Fibroblast of skin of left biceps (primary cell): ENCODE measurements at places on chromosomes 11 and 22.
A peak's percentile ranks its signal among the peaks of the same experiment; 100 is the strongest.

- no peak for DNase-seq
Observed at GRCh38 chr11:120389693-120390584, 53.7 kb downstream of the ARHGEF12 start.

DNA sequence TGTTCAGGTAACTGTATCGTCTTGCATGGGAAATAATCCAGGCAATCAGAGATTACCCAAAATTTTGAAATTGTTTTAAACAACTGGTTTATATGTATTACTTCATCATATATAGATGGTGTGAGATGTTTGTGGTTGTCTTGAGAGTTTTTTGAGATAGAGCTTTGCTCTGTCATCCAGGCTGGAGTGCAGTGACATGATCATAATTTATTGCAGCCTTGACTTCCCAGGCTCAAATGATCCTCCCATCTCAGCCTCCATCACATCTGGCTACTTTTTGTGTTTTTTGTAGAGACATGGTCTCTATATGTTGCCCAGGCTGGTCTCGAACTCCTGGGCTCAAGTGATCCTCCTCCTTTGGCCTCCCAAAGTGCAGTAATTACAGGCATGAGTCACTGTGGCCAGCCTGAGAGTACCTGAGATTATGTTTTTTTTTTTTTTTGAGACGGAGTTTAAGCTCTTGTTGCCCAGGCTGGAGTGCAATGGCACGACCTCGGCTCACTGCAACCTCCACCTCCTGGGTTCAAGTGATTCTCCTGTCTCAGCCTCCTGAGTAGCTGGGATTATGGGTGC, 11.5 kb downstream of the CTNND1 start:
- no peak for DNase-seq

- peak; percentile 28 for DNase-seq
Observed at GRCh38 chr22:45934659-45935341, 42.2 kb downstream of the WNT7B start.

DNA sequence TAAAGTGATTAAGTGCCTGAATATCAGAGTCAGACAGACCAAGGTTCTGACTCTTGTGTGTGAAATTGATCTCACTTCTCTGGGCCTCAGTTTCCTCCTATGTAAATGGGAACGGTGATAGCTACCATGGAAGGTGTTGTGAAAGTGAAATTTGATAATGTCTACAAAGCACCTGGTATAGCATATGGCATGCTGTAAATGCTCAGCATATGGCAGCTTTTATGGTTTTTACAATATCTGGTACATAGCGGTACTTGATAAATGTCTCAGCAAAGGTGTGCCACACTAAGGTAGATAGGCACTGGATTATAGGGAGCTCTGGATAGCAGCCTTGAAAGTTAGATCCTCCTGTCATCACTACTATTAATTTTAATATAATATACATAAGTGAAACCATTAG, 19.9 kb downstream of the POU2AF2 start:
- no peak for DNase-seq

- no peak for DNase-seq
Observed at GRCh38 chr11:83951521-83951920, 665.4 kb upstream of the CCDC90B start.

- no peak for DNase-seq
Observed at GRCh38 chr11:61034111-61034510, 62.6 kb downstream of the CD6 start.

DNA sequence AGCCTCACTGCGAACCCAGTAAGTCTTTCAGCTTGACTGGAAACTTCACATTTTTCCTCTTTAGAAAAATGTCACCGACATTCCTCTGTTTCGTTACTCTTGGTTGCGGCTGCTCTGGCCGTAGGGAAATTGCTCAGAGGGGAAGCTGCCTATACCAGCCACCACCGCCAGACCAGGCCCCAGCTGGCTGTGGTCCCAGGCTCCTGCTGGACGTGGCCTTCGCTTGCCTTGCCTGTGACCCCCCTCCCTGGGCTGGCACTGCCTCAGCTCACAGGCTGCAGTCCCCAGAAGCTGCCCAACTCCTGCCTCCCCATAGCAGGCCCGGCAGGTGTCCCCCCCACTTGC, 197.8 kb downstream of the MN1 start:
- DNase-seq: no peak

GRCh38 chr11:28632338-28632737, 524.1 kb downstream of the METTL15 start:
- no peak for DNase-seq

DNA sequence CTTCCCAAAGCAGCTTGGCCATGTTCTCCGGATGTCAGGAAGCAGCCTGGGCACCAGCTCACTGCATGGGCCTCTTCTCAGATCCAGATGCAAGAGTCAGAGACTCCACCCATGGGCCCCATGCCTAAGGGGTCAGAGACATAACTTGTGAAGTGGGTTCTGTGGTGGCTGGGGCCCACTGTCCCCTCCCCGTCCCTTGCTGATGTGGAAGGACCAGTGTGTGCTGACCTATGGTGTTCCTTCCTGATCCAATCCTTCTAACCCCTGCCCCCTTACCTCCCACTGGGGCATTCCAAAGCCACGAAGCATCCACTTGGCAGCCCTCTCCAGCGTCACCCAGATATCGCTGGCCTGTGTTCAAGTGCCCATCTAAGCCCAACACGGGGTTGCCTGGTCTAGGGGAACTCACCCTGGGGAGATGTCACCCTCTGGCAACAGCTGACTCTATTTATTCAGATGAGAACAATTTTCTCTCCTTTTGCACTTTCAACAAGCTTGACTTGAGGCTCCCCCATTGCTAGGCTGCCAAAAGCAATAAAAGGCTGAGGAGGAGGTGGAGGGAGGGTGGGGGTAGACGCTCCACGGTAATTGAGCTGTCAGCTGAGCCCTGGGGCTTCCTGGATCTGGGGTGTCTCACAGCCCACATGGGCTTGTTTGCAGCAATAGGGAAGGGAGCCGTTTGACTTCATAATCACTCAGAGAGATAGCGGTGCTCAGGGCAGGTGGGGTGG, 158.5 kb downstream of the ADAMTS15 start:
- DNase-seq: peak; percentile 49

GRCh38 chr22:30615543-30615954, 8.6 kb downstream of the TCN2 start:
- no peak for DNase-seq

GRCh38 chr11:27196203-27196897, 155.7 kb downstream of the BBOX1 start:
- peak; percentile 55 for DNase-seq

DNA sequence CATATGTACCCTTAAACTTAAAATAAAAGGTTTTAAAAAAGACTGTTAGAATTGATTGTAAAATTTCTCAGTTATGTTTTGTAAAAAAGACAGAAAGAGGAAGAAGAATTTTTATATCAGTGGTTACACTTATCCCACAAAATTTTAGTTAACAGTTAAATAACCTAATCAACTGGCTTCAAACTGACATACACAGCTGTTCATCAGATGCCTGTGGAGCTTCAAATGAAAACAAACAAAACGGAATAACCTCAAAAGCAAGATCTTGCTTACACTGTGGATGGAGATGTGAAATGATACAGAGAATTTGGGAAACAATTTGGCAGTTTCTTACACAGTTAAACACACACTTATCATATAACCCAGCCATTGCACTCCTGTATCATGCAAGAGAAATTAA, 521.0 kb downstream of the ETS1 start:
- DNase-seq: no peak

DNA sequence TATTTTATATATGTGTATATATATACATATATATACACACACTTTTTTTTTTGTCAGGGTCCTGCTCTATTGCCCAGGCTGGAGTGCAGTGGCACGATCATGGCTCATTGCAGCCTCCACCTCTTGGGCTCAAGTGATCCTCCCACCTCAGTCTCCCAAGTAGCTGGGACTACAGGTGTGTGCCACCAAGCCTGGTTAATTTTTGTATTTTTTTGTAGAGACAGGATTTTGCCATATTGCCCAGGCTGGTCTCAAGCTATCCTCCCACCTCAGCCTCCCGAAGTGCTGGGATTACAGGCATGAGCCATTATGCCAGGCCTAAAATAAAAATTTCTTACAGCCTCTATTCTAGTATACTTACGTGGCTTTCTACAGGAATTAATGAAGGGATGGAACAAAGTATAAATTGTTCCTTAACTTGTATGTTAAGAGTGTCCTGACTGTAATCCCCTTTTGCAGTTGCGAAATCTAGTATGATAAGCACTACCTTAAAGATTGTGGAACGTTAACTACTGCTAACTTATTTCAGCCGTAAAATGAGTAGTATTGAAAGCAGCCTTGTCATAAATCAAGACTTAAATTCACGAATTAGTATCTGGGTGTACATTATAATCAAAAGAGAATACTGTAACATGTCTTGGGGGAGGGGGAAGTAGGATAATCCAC, 2.1 kb downstream of the TRAF6 start:
- no peak for DNase-seq

- DNase-seq: peak; percentile 45
Observed at GRCh38 chr22:37752189-37753087, 55.3 kb upstream of the GCAT start.

DNA sequence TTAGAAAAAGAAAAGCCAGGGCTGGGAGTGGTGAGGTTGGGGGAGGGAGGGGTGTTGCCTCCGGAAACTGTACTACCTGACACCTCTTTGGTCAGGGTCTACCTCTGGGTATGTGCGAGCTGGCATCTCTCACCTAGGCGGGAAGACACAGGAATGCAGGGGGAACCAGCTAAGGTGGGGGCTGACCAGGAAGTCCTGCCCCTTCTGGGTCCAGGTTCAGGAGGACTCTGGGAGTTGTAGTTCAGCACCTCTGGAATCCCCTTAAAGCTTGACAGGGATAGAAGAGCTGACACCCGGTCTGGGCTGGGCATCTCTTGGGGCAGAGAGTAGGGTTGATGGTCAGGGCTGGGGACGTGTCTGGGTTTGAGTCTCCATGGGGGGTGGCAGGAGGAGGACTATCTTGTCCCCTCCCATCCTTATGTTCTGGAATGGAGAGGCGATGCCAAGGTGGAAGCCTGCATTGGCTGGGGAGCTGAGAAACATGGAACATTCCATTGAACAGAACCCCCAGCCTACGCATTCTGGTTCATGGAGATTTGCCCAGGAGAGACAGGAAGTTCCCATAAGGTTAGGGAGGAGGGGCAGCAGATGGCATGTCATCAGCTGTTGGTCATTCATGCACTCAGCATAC, 2.1 kb upstream of the KIAA1671 start:
- DNase-seq: no peak

DNA sequence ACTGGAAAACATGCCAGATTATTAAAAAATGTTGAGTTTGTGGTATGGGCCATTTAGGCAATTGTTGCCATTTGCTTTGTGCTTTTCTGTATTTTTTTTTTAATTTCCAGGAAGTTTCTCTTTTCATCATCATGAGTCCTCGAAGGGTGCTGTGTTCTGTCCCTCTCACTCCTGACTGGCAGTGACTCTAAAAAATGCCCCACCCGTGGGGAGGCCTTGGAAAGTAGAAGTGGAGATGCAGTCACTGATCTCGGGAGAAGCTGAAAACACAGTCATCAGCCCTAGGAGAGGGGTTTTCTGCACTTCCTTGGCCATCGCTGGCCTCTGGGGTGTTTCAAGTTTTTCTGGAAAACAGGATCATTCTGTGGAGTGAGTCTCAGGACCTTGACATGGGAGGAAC, 98.5 kb upstream of the GRK3 start:
- no peak for DNase-seq

DNA sequence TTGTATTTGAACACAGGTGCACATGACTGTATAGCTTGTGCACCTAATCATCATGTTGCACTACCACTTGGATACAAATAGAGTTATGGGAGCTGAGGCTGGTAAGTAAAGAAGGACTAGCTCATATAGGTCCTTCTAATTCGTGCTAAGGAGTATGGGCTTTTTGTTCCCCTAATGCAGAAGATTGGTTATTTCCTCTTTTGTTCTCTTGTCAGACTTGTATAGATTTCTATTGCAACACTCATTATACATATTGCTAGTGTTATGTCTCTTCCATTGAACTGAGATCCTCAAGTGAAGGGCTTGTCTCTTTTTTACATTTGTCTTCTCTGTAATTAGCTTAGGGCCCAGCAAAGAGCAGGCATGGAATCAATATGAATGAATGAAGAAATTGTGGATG, 54.1 kb upstream of the ARHGAP20 start:
- DNase-seq: no peak

DNA sequence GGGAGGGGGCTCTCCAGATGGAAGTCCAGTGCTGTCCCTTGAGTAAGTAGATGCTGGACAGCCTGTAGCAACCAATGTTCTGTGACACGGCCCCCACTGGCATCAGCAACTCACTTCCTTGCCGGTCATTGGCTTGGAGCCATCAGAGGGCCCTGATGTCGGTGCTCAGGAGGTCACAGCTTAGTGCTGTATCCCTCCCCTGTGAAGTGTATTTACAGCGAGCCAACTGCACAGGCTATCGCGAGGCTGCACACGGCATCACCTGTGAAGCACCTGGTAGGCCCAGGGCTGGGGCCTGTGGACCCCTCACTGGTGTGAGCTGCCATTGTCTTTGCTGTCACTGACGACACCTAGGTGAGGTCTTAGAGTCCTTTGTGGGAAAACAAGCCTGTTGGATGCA, 13.4 kb upstream of the ACR start:
- DNase-seq: no peak

DNA sequence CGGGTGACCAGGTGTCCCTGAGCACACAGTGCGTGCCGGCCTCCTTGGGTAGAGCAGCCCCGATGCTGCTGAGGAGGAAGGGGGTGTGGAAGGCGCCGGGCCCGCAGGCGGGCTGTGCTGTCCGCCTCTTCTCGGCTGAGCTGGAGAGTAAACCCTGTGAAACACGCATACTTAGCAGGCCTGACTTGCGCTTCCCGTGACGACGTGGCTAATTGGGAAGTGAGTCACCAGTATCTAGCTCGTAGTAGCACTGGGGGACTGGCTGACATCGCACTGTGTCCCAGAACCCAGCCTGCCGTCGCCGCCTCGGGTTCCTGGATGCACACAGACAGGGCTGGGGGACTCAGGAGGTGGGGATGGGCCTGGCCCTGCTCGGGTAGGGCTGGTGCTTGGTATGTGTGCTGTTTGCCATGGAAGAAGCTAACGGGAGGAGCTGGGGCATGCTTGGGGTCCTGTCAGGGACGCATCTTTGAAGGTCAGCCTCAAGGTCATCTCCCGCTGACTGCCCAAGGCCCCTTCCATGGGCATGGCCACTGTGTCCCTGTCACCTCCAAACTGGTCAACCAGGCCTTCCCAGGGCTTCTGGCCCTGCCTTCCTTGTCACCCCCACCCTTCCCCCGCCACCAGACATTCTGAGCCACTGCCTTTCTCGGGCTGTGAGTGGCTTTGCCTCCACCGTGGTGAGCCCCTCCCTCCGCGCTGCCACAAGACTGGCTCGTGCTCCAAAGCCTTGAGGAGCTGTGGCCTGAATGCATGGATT, 1327.0 kb downstream of the BRD1 start:
- DNase-seq: peak; percentile 36

GRCh38 chr11:3156661-3157311, 8.3 kb downstream of the OSBPL5 start:
- no peak for DNase-seq

DNA sequence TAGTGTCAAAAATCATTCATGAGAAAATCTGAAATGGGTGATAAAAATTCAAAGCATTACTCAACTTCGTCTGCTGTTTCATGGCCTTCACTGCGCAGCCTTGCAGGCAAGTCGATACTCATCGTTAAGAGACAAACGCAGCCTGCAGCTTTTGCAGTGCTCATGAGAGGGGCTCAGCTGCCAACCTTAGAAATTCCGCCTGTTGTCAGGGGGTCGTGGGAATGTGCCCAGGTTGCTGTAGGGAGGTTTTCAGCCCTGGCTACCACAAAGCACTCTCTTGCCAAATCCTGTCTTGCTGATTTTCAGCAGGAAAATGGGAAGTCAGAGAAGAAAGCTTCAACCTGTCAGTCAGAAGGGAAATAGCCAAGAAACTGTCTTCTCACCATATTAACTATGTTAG, 25.4 kb upstream of the GRAMD1B start:
- DNase-seq: no peak

GRCh38 chr22:46070215-46070802, 80.0 kb upstream of the PPARA start:
- no peak for DNase-seq

GRCh38 chr11:133530501-133530835, 1.8 kb downstream of the OPCML start:
- DNase-seq: no peak
